ENCODE measurements at places on chromosomes 7 and 10.

- DNase-seq = no peak
These were observed 75.1 kb downstream of the GRK5 start for GRCh38 chr10:119282446-119282845.

DNA sequence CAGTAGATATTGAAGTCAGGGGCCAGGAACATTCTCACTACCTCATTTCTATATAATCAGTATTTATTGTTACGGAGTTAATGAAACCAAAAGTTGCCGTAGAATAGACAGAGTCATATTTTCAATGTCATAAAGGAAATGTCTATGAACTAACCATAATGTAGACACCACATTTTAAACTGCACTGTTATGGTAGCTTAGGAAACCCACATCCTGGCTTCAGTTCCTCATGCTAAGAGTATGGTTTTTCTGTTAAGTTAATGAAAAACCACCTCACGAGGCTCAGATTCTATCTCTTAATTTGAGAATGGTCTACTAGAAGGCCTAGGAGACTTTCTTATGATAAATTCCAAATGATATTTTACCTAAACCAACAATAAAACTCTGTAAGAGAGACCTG lies 166.5 kb downstream of the TMEM26 start:
- no peak for DNase-seq

GRCh38 chr7:134900166-134900982 lies 85.9 kb upstream of the AGBL3 start:
- no peak for DNase-seq

GRCh38 chr10:112336556-112337201 lies 37.2 kb upstream of the ACSL5 start:
- no peak for DNase-seq

DNA sequence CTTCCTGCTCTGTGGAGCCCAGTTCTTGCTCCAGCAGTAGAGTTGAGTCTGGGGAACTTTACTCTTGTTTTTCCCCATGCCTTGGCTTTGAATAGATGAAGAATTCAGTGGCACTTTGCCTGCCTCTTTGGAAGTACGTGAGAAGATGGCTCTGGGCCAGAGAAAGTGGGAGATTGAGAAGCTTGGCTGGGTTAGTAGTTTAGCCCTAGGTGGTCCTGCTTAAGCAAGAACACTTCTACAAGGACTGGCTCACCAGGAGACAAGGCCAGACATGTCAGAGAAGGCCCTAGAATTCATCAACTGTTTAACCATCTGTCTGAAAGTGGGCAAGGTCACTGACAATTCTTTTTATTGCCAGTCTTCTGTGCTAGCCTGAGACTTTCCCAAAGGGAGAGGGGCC lies 410.3 kb downstream of the TYW1 start:
- no peak for DNase-seq

- no peak for DNase-seq
These were observed 168.8 kb downstream of the PARD3 start for GRCh38 chr10:34646331-34646730.

- no peak for DNase-seq
These were observed 255.7 kb upstream of the MKLN1 start for GRCh38 chr7:131071786-131072504.

DNA sequence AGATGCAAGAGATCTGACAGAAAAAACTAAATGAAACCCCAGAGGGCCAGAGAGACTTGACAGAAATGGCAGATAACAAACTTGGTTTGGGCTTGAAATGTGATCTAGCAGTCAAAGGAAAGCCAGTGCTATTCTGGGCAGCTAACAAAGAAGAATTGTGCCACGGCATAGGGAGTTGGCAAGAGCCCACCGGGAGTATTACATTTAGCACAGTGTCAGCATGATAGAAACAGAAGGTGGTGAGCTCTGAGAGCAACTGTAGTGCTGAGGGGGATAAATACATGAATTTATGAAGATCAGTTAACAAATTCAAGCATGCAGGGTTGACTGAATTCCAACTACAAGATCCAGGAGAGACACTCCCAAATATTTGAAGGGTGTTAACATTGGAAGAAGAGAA lies 91.1 kb downstream of the AHCYL2 start:
- no peak for DNase-seq

DNA sequence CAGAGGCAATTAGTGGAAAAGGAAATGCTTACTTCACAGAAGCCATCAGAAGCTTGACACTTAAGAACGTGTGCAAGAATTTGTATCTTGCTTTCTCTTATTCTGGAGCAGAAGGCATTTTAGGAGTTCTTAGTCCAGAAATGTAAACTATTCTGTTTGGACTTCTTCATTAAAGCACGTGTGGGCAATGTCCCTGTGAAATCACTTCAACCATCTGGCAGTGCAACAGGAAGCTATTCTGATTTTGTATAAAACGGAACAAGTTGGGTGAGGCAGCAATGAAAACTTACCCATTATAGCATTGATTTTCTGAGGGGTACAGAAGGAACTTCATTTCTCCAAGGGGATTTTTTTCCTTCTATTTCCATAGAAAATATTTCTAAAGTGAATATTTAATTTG lies 21.3 kb upstream of the ARHGAP21 start:
- no peak for DNase-seq

- DNase-seq = no peak
These were observed 171.3 kb downstream of the MAGI2 start for GRCh38 chr7:79282070-79282694.

DNA sequence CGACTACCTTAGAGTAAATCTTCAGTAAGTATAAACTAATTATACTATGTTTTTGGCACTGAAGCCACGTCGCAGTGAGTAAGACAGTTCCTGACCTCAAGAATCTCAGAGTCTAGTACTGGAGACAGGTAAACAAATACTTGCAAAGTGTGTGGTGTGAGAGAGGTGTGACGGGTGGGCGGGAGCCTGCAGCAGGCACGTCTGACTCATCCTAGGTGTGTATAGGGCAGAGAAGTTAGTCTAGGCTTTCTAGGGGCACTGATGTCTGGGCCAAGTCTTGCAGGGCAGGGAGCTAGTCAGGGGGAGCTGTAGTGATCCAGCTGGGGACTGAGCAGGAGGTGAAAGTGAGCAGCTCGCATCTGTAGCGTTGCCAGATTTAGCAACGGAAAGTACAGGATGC lies 35.9 kb upstream of the SFTPD start:
- DNase-seq = no peak

- DNase-seq = no peak
These were observed 71.2 kb downstream of the ADCY1 start for GRCh38 chr7:45645141-45645969.

DNA sequence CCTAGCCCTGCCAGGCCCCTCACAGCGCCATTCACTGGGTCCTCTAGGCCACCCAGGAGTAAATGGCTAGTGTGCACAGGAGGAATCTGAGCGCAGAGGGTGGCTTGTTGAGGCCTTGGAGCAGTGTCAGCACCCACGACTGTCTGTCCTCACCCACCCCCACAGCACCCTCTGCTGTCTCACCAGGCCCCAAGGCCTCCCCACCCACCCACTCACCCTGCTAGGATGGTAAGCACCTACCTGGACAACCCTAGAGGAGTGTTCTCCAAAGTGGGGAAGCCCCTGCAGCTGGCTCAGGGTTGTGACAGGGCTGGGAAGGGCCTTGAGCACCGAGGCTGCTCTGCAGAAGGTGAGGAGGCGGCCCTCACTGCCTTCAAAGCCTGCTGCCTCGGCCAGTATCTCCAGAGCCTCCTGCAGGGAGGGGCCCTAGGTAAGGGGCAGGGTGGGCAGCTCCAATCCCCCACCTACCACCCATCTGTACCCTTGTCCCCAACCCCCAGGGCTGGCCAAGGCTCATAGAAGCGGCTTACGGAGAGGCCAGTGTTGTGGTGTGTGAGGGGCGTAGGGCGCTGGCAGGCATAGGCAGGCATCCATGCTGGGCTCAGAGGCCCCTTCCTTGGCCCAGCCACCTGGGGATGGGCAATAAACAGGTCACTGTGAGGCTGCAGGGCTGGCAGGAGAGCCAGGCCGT lies 2.9 kb downstream of the POLM start:
- DNase-seq = no peak

- no peak for DNase-seq
These were observed 370.7 kb downstream of the PPP1R3A start for GRCh38 chr7:113548137-113548536.

DNA sequence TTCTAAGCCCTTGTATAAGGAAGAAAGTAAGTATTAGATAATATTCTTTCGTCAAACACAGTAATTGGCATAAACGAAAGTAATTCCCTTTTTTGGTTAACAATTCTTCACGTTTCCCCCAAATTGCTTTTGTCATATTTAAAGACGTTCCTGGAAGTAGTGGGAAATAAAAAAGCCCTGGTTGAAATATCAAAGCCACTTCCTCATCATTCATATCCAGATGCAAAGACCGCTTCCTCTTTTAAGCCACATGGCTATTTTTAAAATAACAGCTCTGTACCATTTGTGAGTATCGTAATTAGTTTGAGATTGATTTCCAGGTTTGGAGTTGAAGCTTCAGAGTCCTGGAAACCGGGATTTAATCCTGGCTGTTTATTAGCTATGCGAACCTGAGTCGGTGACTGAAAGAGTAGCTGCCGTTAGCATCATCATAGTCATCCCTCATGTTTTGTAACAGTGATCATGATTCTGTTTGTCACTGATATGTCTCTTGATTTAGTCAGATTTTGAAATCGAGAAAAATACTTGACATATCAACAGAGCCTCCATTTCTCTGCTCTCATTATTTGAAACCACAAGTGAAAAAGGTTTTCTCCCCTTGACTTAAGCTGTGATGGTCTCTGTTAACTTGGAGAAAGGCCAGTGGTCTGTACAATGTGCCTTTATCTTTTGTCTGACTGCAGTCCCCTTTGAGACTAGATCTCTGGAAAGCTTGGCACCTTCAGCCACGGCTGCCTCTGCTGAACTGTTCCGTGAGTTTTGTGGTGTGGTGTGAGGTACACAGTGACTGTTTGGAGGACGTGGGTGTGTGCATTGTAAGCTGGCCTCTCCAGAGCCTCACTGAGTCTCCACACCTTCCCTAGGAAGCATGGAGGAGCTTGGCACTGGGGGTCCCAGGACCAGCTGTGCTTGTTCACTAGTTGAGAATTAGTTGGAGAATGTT lies 18.1 kb downstream of the OPTN start:
- no peak for DNase-seq

- no peak for DNase-seq
These were observed 29.4 kb downstream of the CFAP46 start for GRCh38 chr10:132912713-132913558.

- no peak for DNase-seq
These were observed 119.6 kb downstream of the SORBS1 start for GRCh38 chr10:95441547-95441923.

- DNase-seq = no peak
These were observed 269.2 kb downstream of the MAD1L1 start for GRCh38 chr7:1963575-1963974.

DNA sequence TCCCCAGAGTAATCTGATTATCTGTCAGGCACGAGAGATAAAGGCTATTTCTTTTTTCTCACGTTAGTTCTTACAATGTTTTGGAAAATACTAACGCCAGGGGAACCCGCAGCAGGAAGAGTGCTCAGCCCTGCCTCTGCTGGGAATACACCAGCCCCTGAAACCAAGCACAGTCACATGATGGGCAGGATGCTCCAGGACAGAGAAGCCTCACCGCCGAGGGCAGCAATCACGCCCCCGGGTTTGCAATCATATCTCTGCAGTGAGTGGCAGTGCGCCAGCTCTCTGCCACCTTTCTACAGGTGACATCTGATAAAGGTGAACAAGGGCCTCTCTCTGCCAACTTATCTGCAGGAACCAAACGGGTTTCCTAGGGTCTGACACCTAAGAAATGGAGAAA lies 39.8 kb downstream of the BRI3 start:
- DNase-seq = no peak

GRCh38 chr7:15757041-15758000 lies 70.8 kb upstream of the MEOX2 start:
- DNase-seq = no peak

DNA sequence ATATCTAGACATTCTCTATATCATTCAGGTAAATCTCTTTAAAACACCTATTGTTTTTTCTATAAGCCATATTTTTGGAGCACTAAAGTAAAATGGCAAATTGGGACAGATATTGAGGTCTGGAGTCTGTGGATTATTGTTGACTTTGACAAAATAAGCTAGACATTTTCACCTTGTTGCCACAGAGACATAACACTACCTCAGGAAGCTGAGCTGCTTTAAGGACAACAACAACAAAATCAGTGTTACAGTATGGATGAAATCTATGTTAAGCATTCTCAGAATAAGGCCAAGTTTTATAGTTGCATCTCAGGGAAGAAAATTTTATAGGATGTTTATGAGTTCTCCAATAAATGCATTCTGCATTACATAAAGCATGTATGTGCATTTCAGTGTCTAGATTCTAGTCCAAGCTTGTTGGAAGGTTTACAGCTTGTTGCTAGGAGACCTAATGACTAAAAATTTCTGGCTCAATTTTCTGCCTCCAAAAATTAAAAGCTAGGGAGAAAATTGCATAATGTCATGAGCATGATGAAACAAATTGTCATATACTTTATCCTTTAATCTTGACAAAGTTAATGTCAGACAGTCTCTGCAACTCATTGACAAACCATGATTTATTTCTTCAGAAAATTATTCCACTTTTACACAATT lies 18.3 kb downstream of the LIPM start:
- DNase-seq = no peak

GRCh38 chr10:77457266-77457665 lies 180.3 kb downstream of the KCNMA1 start:
- no peak for DNase-seq

- no peak for DNase-seq
These were observed 296.5 kb upstream of the PITRM1 start for GRCh38 chr10:3468919-3469638.

- DNase-seq = no peak
These were observed 686.1 kb upstream of the IGFBP3 start for GRCh38 chr7:46607176-46607575.

GRCh38 chr7:127383123-127383835 lies 9.2 kb downstream of the ZNF800 start:
- no peak for DNase-seq

DNA sequence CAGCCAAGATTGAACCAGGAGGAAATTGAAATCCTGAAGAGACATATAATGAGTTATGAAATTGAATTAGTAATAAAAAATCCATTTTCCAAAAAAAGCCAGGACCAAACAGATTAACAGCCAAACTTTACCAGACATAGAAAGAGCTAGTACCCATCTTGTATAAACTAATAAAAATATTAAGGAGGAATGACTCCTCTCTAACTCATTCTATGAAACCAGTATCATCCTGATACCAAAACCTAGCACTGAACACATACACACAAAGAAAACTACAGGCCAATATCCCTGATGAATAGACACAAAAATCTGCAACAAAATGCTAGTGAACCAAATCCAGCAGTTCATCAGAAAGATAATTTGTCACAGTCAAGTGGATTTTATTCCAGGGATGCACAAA lies 140.6 kb downstream of the PCDH15 start:
- no peak for DNase-seq

- no peak for DNase-seq
These were observed 428.9 kb downstream of the MDFIC start for GRCh38 chr7:115350764-115351163.

- no peak for DNase-seq
These were observed 273.4 kb upstream of the CSTF2T start for GRCh38 chr10:51972733-51973346.

GRCh38 chr10:34116220-34116641 lies 698.9 kb downstream of the PARD3 start:
- DNase-seq = no peak
